Activated T-helper 9 cell treated with anti-CD3 and anti-CD28 coated beads, Interleukin-2, amount 50 U/mL, for 16 hours (primary cell): ENCODE measurements at places on chromosomes 16 and 17.

DNA sequence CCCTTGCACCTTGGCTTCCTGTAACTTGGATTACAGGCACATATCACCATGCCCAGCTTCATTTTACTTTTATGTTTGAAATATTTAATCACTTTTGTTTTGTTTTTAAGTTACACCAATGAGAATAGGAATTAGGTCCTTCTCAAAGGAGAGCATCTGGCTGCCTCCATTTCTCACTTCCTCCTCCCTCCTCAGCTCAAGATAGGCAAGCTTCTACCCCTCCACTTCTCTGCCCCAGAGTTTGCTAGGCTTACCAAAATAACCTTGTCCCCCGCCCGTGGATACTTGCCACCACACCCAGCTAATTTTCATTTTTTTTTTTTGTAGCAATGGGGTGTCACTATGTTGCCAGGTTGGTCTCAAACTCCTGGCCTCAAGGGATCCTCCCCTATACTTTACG lies 17.9 kb downstream of the GABARAPL2 start:
- no peak for DNase-seq

- DNase-seq = no peak
These were observed 6.8 kb upstream of the ATP2C2 start for GRCh38 chr16:84361546-84361945.

GRCh38 chr16:89670496-89671431 lies 13.1 kb downstream of the SPATA33 start:
- no peak for DNase-seq

DNA sequence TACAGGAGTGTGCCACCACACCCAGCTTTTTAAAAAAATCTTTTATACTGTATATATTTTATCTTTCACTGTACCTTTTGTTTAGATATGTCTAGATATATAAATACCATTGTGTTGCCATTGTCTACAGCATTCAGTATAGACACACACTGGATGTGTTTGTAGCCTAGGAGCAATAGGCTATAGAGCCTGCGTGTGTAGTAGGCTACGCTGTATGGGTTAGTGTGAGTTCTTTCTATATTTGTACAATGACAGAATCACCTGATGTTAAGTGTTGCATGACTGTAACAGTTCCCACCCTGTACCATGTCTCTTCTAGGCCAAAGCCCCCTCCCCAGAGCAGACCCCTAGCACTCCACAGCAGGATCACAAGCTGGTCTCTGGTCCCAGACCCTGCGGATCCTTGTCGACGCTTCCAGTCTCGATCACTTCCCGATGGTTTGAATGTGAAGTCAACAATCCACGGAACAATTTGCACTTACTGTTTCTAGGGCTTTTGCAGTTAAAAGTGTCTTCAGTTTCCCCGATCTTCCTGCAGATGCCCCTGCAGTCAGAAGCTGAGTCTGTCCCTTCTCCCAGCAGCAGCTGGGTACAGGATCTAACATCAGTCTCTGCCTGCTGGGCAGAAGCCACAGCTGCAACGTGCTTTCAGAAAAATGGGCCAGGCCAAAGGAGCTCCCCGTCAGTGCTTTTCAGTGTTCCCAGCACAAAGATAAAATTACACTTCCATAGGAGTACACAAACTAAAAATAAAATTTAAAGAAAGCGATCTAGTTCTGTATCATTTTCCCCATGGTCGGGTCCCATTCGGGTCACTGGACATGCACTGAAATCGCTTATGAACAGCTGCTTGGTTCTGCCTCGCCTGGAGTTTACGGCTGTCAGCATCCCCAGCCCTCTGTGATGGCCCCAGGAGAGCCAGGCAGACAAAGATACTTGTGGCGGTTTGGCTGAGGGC lies 35.4 kb downstream of the ADAM11 start:
- DNase-seq = no peak

DNA sequence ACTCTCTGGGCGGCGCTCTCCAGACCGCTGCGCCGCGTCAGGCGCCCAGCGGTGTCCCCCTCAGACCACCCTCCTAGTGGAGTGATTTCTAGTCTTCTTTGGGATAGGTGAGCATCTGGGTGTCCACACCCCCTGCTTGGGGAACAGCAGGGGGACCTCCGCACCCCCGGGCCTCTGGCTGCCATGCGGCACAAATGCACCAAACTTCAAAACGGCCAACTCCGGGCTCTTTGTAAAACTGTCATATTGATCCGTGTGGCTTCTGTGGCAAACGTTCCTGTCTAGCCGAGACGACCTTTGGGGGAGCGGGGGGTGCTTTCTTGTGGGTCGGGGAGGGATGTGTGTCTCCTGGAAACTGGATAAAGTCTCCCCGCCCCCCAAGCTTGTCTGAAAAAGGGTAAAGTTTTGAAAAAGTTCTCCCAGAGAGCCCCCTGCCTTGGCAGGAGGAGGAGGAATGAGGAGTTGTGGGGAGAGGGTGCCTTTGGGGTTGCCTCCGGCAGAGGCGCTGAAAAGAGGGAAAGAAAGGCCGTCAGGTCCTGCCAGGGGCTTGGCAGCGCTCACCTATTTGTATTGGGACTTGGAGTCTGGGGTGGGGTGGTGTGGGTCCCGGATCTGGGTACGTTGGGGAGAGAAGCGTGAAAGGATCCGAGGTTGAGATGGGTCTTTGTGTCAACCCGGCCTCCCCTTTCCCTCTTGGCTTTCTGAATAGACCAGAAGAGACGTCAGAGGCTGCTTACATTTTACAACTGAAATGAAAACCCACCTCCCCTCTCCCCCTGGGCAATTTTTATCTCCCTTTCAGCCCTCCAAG lies 2.2 kb upstream of the CHD3 start:
- DNase-seq = peak; percentile 37

DNA sequence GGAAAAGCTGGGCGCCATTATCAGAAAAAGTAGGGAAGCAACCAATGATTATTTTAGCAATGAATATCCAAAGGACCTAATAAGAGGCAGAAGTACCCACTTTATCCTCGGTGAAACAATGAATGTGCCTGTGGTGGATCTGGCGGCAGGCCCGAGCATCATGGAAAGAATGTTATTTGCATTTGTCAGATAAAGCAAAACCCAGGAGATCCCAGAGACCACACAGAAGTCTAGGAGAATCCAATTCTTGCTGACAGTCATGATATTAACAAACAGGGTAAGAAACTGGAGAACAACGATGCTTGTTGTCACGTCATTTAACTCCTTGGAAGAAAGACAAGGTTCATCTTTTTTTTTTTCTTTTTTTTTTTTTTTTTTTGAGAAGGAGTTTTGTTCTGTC lies 12.0 kb upstream of the TNRC6A start:
- DNase-seq = no peak

DNA sequence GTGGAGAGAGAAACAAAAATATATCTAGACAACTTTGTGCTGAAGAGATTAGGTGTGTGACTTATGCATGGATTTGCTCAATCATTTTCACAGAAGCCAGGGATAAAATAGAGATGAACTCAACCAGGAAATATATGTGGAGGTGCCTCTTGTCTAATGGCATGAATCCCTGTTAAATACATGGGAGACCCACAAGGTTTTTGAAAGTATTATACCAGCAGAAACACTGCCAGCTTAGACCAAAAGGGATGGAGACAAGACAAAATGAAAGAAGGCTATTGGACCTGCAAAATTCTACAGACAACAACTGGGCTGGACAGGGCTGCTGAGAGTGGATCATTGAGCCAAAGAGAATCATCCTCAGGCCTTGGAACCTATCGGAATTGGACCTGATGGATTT lies 51.0 kb downstream of the MMP15 start:
- DNase-seq = no peak

- DNase-seq = no peak
These were observed 30.3 kb upstream of the CDC42EP4 start for GRCh38 chr17:73342050-73342522.

GRCh38 chr17:80751946-80752581 lies 207.4 kb downstream of the RPTOR start:
- DNase-seq = no peak

GRCh38 chr16:81515721-81516120 lies 71.1 kb downstream of the CMIP start:
- no peak for DNase-seq

DNA sequence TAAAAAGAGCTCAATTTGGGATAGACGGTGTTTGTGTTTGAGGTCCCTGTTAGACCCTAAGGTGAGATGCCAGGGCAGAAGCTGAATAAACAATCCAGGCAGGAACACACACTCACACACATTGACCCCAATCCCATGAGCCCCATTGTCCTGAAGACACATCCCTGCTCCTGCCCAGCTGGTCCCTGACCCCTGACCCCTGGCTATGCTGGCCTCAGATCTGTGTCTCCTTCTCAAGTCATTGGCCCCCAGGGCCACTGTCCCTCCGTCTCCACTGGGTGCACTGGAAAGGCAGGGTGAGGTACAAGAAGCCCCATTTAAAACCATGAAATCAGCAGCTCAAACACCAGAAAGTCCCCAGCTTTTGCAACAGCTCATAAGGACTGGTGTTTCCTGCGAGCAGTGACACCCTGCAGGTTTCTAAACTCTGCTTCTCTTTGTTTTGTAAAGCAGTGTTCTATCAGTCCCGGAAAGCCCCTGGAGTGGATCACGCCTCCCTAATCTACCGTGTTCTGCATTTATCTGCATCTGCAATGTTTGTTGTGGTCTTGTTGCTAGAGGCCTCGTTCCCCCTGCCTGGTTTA lies 18.0 kb upstream of the ASGR2 start:
- peak; percentile 32 for DNase-seq

GRCh38 chr17:36608794-36609497 lies 7.6 kb downstream of the MRM1 start:
- no peak for DNase-seq

DNA sequence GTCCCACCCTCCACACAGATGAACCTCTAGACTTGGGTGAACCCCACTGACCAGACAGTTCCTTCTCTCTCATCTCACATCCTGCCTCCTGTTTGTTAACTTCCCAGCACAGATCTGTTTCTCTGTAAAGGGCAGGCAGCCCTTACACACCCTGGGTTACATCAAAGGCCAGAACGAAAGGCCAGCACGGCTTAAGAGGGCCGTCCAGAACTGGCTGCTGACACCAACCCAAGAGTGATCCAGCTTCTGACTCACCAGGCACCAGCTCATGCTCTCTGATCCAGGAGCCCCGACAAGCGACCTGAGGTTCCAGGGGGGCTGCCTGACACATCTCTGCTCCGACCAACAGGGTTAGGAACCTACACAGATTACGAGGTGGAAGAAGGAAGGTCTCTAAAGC lies 86.9 kb downstream of the MRM3 start:
- DNase-seq = no peak

DNA sequence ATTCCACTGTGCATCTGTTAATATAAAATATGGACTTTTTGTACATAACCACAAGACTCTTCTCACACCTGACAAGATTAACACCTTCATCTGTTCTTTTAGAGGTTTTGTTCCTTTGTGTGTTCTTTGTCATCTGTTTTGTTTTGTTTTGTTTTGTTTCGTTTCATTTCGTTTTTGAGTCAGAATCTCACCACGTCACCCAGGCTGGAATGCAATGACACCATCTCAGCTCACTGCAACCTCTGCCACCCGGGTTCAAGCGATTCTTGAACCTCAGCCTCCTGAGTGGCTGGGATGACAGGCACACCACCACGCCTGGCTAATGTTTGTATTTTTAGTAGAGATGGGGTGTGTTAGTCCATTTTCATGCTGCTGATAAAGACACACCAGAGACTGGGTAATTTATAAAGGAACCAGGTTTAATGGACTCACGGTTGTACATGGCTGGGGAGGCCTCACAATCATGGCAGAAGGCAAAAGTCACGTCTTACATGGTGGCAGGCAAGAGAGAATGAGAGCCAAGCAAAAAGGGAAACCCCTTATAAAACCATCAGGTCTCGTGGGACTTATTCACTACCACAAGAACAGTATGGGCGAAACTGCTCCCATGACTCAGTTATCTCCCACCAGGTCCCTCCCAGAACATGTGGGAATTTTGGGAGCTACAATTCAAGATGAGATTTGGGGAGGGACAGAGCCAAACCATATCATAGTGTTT lies 22.3 kb downstream of the C16orf90 start:
- no peak for DNase-seq

DNA sequence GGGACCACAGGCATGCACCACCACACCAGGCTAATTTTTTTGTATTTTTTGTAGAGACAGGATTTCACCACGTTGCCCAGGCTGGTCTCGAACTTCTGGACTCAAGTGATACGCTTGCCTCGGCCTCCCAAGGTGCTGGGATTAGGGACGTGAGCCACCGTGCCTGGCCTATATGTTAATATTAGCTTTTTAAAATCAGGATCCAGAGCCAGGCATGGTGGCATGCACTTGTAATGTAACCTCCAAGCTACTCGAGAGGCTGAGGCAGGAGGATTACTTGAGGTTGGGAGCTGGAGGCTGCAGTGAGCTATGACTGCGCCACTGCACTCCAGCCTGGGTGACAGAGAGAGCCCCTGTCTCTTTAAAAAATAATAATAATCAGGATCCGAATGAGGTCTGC lies 8.5 kb upstream of the ADCY7 start:
- no peak for DNase-seq

DNA sequence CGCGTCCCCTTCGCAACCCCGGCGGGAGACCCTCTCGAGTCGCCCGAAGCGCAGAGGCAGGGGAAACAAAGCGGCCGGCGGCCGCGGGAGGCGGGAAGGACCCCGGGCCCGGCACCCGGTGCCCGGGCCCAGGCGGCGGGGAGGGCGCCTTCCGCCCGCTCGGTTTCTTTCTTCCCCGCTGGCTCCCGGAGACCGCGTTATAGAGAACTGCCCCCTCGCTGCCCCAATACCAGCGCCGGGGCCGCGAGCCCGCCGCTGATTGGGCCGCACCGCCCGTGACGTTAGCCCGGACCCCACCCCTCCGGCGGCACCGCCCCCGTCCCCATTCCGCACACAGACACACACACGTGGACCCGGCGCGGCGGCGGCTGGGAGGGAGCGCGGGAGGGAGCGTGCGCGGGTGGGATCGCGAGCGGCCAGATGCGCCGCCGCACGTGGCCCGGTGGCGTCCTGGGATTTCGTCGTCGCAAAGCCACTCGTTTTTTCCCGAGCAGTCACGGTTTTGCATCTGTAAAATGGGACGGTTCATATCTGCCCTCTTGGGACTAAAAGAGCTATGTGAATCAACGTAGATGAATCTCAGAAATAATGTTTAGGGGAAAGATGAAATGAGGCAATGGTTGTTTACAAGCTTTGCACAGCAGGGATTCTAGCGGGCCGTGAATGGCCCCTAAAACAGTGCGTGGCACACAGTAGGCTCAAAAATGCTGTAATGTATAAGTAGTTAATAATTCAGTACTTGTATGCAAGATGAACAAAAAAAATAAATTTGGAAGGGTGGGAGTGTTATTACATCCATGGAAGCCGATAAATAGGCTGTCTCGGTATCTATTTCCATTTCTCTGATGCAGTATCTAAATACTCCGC lies at the start of gene EPOP:
EPOP (minus strand) TSS at position 209 of the 867 bp plus-strand sequence. CDS start 462 bp downstream, outside the sequence.
- DNase-seq = peak; percentile 84

- no peak for DNase-seq
These were observed 22.1 kb downstream of the CIBAR2 start for GRCh38 chr16:85090181-85090580.

GRCh38 chr17:28227316-28228108 lies 91.5 kb upstream of the TMEM97 start:
- DNase-seq = no peak

GRCh38 chr16:59116744-59117143 lies 382.6 kb upstream of the GOT2 start:
- DNase-seq = no peak

GRCh38 chr17:28986714-28987655 lies 18.8 kb downstream of the SEZ6 start:
- no peak for DNase-seq
